ENCODE measurements at places on chromosomes 11 and 22.

- DNase-seq, result no peak
- H3K4me1 ChIP-seq, result peaks cover 2% of the 10 kb centered on the region
- H3K27ac ChIP-seq, result no peak overlapping the region
- no peaks in the 10 kb centered on the region for H3K36me3 ChIP-seq
- H3K4me3 ChIP-seq, result no peak overlapping the region
Observed at GRCh38 chr11:19394525-19395016, 153.8 kb upstream of the E2F8 start.

DNA sequence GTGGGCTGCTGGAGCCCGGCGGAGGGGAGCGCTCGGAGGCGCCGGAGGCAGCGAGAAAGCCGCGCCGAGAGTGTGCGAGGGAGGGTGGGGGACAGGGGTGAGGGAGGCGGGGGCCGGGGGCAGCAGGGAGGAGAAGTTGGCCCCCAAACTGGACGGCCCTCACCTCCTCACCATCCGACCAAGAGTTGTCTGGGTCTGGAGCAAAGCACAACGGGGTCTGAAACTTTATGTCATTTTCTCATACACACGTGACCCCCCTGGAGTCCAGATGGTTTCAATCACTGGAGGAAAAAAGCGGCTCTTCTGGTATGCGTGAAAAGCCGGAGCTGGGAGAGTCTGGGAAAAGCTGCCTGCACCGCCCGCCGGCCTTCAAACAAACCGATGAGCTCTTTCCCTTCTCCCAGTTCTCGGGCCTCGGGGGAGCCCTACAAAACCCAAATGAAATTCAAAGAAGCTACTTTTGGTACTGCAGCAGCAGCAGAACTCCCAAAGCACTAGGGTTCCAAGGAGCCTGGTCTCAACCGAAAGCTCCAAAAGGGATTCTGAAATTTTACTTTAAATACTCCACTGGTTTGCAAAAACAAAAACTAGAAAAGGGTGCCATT lies 39.7 kb upstream of the AKIP1 start:
- DNase-seq, result no peak
- H3K4me1 ChIP-seq, result peaks cover 19% of the 10 kb centered on the region
- H3K27ac ChIP-seq, result peak overlapping the region; percentile 88
- peaks cover 6% of the 10 kb centered on the region for H3K27me3 ChIP-seq

DNA sequence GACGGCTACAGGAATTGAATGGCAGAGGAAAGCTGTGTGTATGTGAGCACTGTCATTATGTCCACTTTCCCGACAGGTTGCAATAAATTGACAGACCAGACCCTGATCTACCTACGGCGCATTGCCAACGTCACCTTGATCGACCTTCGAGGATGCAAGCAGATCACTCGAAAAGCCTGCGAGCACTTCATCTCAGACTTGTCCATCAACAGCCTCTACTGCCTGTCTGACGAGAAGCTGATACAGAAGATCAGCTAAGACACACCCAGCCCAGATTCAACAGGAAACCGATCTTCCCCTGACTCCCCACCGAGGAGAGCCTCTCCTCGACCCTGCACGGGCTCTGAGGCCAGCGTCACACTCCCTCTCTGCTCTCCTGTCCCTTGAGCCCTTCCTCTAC lies 11.5 kb upstream of the GRK2 start:
- peaks cover 25% of the 10 kb centered on the region for H3K36me3 ChIP-seq
- no peaks in the 10 kb centered on the region for H3K4me1 ChIP-seq
- DNase-seq, result no peak
- no peak overlapping the region for H3K27ac ChIP-seq

DNA sequence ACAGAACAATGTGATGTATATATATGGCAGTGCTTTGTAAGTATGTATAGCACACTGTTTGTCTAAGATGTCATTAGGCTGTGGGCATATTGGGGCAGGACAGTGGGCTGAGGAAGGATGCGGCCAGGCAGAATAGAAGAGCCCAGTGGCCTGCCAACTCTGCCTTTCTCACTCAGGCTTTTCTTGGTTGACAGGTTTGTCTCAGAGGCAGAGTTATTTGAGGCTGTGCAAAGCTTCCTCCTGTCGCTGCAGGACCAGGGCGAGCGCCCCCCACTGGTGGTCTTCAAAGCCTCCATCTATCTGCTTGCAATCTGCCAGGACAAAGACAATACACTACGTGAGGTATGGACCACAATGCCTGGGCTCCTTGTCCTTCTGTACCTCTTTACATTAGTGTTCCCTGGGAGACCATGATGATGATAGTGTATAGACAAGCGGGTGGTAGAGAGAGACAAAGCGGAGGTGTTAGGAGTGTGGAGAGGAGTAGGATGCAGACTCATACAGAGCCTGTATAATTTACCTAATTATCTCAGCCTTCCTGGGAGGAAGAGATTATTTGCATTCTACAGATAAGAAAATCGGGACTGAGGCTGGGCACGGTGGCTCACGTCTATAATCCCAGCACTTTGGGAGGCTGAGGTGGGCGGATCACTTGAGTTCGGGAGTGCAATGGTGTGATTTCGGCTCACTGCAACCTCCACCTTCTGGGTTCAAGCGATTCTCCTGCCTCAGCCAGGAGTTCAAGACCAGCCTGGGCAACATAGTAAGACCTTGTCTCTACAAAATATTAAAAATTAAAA lies 37.3 kb upstream of the CCDC134 start:
- no peaks in the 10 kb centered on the region for H3K36me3 ChIP-seq
- H3K27ac ChIP-seq, result no peak overlapping the region
- H3K27me3 ChIP-seq, result peaks cover 5% of the 10 kb centered on the region
- H3K4me3 ChIP-seq, result no peak overlapping the region
- DNase-seq, result peak; percentile 12

DNA sequence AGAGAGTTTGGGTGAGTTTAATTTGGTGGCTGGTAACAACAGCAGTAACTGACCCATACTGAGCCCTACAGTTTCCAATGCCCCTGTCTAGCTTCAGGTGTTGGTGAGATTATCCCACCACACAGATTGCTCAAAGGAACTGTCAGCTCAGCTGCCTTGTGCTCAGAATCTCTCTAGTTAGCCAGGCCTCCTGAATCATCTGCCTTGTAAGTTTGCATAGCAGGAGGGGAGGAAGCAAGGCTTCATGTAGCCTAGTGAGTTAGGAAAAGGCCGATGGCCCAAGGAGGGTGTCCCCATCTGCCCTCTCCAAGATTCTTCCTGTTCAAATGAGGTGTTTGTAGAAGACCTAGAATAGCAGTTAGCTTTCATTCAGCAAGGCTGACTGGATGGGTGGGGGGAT lies 74.3 kb downstream of the MICAL2 start:
- H3K4me1 ChIP-seq, result peaks cover 14% of the 10 kb centered on the region
- H3K27ac ChIP-seq, result no peak overlapping the region
- H3K36me3 ChIP-seq, result no peaks in the 10 kb centered on the region
- no peak for DNase-seq
- H3K27me3 ChIP-seq, result no peaks in the 10 kb centered on the region
- H3K4me3 ChIP-seq, result no peak overlapping the region

DNA sequence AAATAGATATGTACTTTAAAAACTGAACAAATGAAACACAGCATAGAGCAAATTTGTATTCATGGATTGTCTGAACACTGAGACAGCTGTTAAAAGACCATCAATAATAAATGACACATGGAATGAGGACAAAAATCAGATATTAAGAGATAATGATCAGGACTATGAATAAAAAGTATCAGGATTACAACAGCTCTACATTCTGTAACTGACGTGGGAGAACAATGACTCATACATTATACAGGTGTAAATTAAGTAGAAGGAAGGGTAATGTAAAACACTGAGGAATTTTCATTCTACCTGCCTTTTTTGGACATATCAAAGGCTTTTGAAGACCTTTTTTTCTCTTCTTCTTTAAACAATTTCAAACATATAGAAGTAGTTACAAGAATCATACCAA lies 310.9 kb upstream of the ANO3 start:
- no peaks in the 10 kb centered on the region for H3K36me3 ChIP-seq
- no peak overlapping the region for H3K27ac ChIP-seq
- H3K4me1 ChIP-seq, result peaks cover 18% of the 10 kb centered on the region

GRCh38 chr11:116960930-116961329 lies 123.5 kb upstream of the APOA1 start:
- H3K36me3 ChIP-seq, result peaks cover 2% of the 10 kb centered on the region
- H3K27ac ChIP-seq, result peak overlapping the region; percentile 29
- no peak overlapping the region for H3K4me3 ChIP-seq
- DNase-seq, result no peak
- peaks cover 20% of the 10 kb centered on the region for H3K4me1 ChIP-seq

DNA sequence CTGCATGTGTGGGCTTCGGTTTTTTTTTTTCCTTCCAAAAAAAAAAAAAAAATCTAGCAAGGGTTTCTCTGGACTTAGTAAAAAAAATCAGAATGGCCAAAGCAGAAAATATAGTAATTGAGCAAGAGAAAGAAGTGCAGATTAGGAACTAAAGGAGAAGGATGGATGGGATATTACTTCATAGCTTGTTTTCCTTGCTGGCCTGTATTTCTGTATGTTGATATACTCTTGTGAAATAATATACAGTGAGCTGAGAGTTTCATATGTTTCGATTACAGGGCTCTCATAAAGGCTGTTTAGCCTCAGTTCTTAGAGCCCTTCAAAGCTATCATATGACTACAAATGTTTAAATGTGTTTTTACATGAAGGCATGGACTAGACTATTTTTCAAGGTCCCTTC lies 34.3 kb upstream of the NFRKB start:
- peaks cover 23% of the 10 kb centered on the region for H3K36me3 ChIP-seq
- DNase-seq, result no peak
- no peaks in the 10 kb centered on the region for H3K4me1 ChIP-seq
- no peak overlapping the region for H3K4me3 ChIP-seq
- no peaks in the 10 kb centered on the region for H3K27me3 ChIP-seq

GRCh38 chr11:102047305-102047924 lies at the start of gene CFAP300:
TSS of gene CFAP300 (plus strand) at chr11:102047437. CDS start at chr11:102047471, 34 bp downstream.
- H3K36me3 ChIP-seq, result no peaks in the 10 kb centered on the region
- DNase-seq, result peak; percentile 42
- H3K4me1 ChIP-seq, result peaks cover 1% of the 10 kb centered on the region
- peaks cover 10% of the 10 kb centered on the region for H3K27me3 ChIP-seq
- H3K27ac ChIP-seq, result peak within 1 kb of the TSS; percentile 74

- no peak for DNase-seq
- no peak overlapping the region for H3K4me3 ChIP-seq
- H3K4me1 ChIP-seq, result peaks cover 1% of the 10 kb centered on the region
Observed at GRCh38 chr22:27990451-27990840, 71.4 kb upstream of the PITPNB start.

DNA sequence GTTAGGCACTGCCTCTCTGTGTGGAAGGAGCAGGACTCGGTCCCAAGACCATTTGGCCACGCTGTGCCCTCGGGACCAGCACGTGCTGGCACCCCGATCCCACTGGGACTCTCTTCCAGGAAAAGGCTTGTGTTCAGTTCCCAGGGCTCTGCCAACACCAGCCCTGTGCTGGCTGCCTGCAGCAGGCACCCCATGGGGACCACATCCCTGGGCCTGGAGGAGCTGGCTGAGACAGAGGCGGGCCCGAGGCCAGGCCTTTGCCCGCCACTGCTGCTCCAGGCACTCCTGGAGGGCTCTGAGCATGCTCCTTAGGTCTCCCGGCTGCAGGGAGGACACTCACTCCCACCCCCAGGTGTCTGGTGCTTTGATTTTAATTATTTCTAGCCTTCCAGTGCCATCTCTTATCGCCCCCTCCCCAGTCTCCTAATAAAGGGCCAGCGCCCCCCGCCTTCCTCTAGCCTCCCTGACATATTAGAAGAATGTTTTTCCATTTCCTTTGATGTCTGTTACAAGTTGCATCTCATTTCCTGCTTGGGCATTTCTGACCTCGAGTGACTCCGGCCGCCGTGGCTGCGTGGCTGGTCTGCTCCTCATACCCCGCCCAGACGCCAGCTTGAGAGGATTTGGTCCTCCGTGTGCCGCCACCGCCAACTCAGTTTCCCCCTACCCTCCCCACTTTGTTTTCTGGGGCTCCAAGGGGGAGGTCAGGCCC lies 14.4 kb downstream of the CDKN1C start:
- peaks cover 60% of the 10 kb centered on the region for H3K27me3 ChIP-seq
- no peak overlapping the region for H3K4me3 ChIP-seq
- H3K4me1 ChIP-seq, result no peaks in the 10 kb centered on the region
- H3K36me3 ChIP-seq, result peaks cover 1% of the 10 kb centered on the region
- no peak for DNase-seq
- H3K27ac ChIP-seq, result no peak overlapping the region

DNA sequence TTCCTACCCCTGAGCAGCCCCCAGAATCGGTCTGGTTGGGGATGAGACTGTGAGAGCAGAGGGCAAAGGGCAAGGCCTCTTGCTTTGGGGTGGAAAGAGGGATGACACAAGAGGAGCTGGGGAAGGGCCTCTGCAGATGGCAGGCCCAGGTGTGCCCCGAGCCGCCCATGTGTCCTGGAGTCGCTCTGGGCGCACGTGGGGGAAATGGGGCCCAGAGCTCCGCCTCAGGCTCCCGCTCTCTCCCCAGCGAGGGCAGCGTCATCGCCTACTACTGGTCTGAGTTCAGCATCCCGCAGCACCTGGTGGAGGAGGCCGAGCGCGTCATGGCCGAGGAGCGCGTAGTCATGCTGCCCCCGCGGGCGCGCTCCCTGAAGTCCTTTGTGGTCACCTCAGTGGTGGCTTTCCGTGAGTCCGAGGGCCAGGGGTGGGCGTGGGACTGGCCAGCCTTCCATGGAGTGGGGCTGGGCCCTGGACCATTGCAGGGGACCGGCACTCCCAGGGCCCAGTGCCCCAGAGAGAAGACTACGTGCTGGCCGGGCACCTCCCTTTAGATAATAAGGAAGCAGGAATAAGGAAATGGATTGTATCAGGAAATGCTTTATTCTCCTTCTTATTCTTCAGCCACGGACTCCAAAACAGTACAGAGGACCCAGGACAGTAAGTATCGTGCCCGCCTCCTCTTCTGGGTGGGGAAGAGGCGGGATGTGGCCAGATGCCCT lies 30.1 kb downstream of the ST14 start:
- DNase-seq, result no peak
- H3K4me1 ChIP-seq, result no peaks in the 10 kb centered on the region
- H3K27me3 ChIP-seq, result no peaks in the 10 kb centered on the region
- H3K4me3 ChIP-seq, result no peak overlapping the region

GRCh38 chr11:78255919-78256318 lies 67.2 kb downstream of the USP35 start:
- H3K27me3 ChIP-seq, result no peaks in the 10 kb centered on the region
- H3K36me3 ChIP-seq, result peaks cover 1% of the 10 kb centered on the region
- no peak overlapping the region for H3K27ac ChIP-seq
- H3K4me3 ChIP-seq, result no peak overlapping the region
- H3K4me1 ChIP-seq, result peaks cover 8% of the 10 kb centered on the region
- DNase-seq, result no peak

- no peaks in the 10 kb centered on the region for H3K4me1 ChIP-seq
- no peak overlapping the region for H3K27ac ChIP-seq
- H3K4me3 ChIP-seq, result no peak overlapping the region
- no peak for DNase-seq
Observed at GRCh38 chr11:116281173-116282160, 491.3 kb downstream of the BUD13 start.

GRCh38 chr11:118078911-118079411 lies 2.1 kb downstream of the TMPRSS4 start:
- no peak overlapping the region for H3K4me3 ChIP-seq
- H3K4me1 ChIP-seq, result peaks cover 32% of the 10 kb centered on the region
- DNase-seq, result no peak
- no peak overlapping the region for H3K27ac ChIP-seq
- peaks cover 17% of the 10 kb centered on the region for H3K27me3 ChIP-seq
- H3K36me3 ChIP-seq, result no peaks in the 10 kb centered on the region
